ENCODE measurements at places on chromosomes 4 and X.

GRCh38 chr4:5773271-5773555 is 62.2 kb downstream of the EVC start:
- no peak for DNase-seq

DNA sequence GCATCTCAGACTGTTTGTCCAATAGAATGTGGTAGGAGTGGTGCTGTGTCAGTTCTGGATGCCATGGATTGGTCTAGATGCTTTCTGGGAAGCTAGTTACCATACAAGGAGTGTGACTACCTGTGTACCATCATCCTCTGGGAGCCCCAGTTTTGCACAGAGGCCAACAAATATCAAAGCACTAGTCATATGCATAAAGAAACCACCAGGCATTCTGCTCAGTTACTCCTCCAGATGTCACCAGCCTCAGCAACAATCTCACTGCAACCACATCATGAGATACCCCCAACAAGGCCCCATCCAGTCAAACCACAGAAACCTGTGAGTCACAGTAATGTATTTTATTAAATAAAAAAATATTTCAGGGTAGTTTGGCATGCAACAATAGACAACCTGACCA is 435.8 kb upstream of the CPEB2 start:
- DNase-seq = no peak

DNA sequence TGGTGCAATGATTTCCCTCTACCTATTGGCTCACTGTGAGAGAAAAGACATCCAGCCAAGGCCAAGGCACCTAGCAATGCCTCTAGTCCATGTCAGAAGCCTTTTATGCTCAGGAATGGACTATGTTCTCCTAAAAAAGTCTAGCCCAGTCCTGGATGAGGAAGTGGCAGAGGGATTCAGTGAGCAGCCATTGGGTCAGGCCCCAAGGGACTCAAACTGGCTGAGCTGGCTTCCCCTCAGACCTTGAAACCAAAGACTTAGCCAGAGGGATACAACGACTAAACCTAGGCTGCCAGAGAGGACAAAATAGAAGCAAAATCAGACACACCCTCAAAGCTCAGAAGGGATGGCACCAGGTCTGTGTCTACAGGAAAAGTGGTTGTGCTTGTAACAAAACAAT is 49.1 kb downstream of the ARHGEF9 start:
- no peak for DNase-seq

- no peak for DNase-seq
Measured at GRCh38 chr4:7045961-7046921, 3.1 kb downstream of the TADA2B start.

DNA sequence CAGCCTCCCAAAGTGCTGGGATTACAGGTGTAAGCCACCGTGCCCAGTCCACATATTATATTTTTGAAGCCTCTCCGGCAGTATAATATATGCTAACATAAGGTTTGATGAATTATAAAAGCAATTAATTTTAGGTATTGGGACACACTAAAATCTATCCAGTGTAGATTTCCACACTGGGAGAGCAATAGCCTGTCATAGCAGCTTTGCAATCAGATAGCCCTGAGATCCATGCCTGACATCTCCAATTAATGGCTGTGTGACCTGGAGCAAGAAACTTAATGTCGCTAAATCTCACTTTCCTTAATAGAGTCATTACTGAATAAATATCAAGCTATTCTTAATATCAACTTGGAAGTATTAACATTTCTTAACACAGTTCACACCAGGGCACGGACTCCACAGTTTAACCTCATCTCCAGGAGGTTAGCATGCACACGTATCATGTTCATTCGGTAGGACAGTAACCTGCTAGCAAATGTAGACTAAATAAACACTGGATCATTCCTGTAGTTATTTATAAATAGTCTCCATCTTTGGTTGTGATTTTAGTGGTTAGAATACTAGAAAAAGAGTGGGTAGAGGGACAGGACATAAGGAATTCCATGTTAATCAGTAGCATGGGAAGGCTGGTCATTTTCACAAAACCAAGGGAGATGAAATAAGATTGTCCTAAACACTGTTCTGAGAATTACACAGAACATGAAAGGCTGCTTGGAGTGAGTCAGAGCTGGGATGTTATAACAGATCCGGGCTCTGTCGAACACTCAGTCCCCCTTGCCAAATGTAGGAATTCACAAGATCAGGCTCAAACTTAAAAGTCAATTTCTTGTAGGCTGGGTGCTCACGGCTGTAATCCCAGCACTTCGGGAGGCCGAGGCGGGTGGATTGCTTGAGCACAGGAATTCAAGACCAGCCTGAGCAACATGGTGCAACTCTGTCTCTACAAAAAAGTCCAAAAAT is 254.7 kb downstream of the PALLD start:
- DNase-seq = no peak

DNA sequence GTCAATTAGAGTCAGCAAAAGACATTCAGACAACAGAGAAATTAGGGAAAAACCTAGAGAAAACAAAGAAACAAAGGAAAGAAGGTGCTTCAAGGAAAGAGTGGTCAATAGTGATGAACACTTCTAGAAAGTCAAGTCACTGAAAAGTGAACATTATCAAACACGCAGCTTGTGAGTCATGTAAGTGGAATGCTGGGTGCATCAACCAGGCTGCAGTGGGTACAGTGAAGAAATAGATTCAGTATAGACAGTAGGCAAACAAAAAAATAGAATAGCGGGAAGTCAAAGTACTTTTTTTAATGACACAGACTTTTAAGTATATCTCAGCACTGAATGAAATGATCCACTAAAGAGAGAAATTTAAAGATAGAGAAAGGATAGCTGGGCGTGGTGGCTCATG is 245.8 kb downstream of the ARHGAP24 start:
- no peak for DNase-seq

DNA sequence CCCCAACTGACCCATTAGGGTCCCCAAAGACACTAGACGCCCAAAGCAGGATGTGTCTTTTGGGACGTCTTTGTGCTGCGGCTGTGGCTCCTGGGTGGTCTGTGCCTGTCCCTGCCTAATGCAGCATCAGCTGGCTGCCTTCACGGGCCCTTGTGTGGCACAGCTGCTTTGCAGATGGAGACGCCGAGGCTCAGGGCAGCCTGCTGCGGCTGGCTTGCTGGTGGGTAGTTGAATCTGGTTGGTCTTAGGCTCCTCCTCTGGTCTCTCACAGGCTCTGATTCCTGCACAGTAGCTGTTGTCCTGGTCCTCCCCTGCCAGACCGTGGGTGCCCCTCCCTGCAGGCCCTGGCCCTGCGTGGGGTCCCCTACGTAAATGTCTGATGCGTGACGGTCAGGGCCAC is 8.1 kb downstream of the CPZ start:
- DNase-seq = no peak
